NCI-H524 treated with DMSO at 0.1 percent for 48 hours (cell line): ENCODE measurements at places on chromosomes 11 and 22.

- DNase-seq, result peak; percentile 15
These were observed 450.4 kb downstream of the OPCML start for GRCh38 chr11:133081730-133082452.

- DNase-seq, result no peak
These were observed 121.2 kb downstream of the NELL1 start for GRCh38 chr11:20790622-20791021.

DNA sequence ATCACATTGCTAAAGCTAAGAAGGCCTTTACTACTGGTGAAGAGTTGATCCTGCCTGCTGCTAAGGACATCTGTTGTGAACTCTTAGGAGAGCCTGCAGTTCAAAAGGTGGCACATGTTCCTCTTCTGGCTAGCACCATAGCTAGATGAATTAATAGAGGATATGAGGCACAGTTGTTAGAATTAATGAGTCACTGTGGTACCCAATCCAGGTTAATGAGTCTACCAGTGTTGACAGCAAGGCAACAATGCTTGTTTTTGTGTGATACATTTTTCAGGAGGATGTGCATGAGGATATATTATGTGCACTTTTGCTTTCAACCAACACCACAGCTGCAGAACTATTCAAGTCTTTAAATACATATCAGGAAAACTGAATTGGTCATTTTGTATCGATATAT lies 12.0 kb downstream of the C11orf58 start:
- peak; percentile 5 for DNase-seq

- no peak for DNase-seq
These were observed 5.5 kb downstream of the C11orf24 start for GRCh38 chr11:68266121-68266891.

- no peak for DNase-seq
These were observed 31.1 kb downstream of the IGF2 start for GRCh38 chr11:2107941-2108630.

GRCh38 chr11:12259956-12260355 lies 117.4 kb upstream of the PARVA start:
- DNase-seq, result no peak

- no peak for DNase-seq
These were observed 103.7 kb downstream of the TRIM51G start for GRCh38 chr11:48880021-48880441.

DNA sequence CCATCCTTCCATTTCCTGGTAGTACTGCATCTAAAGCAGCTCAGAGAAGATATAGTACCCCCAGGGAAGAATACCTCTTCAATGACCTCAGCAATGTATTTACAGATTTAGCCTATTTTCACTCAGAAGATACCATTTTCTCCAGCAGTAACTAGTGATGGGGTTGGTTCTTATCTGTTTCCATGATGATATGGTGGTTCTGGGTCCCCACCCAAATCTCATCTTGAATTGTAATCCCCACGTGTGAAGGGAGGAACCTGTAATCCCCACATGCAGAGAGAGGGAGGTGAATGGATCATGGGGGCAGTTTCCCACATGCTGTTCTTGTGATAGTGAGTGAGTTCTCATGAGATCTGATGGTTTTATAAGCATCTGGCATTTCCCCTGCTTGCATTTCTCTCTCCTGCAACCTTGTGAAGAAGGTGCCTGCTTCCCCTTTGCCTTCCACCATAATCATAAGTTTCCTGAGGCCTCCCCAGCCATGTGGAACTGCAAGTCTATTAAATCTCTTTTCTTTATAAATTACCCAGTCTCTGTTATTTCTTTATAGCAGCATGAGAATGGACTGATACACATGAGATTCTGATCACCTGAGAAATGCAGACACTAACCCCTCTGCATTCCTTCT lies 139.2 kb downstream of the CCDC81 start:
- DNase-seq, result no peak

- DNase-seq, result no peak
These were observed 9.0 kb upstream of the RAG1 start for GRCh38 chr11:36558571-36559413.

- DNase-seq, result no peak
These were observed 1.2 kb downstream of the KMT2A start for GRCh38 chr11:118437208-118438125.

DNA sequence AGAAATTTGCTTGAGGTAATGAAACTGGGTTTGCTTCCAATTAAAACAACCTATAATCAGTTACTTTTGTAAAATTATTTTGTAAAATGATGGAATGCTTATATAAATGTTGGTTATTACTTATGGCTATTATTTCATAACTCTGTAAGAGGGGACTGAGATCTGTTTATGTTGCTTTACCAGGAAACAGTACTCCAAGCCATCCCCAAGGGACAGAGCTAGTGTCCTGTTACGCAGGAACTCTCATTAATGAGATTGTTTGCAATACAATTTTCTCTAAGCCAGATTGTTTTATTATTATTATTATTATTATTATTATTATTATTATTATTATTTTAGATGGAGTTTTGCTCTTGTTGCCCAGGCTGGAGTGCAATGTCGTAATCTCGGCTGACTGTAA lies 2.3 kb upstream of the NOX4 start:
- no peak for DNase-seq

GRCh38 chr11:2348986-2349385 lies 28.1 kb upstream of the CD81 start:
- DNase-seq, result no peak

DNA sequence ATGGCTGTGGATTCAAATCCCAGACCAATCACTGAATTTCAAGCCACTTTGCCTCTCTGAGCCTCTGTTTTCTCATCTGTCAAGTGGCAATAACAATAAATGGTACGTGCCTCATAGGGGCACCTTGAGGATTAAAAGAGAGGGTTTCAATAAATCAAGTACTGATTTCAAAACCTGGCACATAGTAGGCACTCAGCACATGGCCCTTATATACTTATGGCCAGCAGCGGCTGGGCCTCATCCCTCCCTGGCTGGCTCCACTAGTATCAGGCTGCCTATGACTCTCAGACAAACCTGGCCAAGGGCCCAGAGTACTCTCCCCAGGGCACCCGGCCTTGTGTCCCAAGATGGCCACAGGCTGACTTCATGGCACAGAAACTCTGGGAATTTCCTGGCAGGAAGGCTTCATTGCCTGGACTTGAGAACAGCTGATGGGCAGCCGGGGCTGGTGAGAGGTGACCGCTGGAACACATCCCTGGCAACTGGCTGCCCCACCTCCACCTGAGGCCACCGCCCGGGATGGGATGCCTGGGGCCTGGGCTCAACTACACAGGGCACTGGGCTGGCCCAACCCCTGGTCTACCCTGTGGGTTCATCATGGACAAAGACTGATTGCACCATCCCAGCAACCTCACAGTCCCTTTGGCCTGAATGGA lies 3.4 kb downstream of the FADS3 start:
- no peak for DNase-seq

GRCh38 chr11:75471176-75471973 lies 38.4 kb upstream of the KLHL35 start:
- DNase-seq, result no peak

- DNase-seq, result no peak
These were observed 451 bp upstream of the HDHD5 start for GRCh38 chr22:17159504-17159951.
